Foreskin keratinocyte (primary cell): ENCODE measurements at places on chromosomes 16 and 17.

GRCh38 chr17:38345743-38346142 is 2.0 kb upstream of the GPR179 start:
- DNase-seq, result no peak

DNA sequence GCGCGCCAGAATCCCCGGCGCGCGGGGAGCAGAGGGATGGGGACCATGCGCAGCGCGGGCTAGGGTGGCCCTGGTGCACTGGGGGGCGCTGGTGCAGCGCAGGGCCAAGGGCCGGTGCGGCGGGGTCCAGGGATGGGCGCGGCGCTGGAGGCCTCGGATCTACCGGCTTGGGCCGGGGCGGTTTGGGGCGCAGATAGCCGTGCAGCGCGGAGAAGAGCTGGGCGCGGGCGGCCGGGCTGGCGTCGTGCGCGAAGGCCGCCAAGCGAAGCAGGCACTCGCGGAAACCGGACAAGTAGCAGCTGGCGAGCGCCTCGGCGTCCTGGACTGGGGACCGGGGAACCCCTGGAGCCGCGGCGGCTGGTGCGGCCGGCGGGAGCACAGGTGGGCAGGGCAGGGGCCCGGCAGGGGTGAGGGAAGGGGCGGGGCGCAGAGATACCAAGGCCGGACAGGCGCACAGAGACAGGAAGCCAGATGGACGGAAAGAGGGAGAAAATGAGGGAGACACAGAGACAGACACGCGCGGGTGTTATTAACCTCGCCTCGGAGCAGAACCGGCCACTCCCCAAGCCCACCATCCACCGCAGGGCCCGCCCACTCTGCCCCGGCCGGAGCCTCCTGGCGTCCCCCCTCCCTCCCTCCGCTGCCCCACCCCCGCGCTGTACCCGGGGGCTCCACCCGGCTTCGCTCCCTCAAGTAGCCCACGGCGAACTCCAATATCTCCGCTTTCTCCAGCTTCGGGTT is 2.1 kb downstream of the HES7 start:
- DNase-seq, result no peak

- DNase-seq, result no peak
These were observed 223.9 kb downstream of the TANC2 start for GRCh38 chr17:63189930-63190329.

GRCh38 chr16:51722467-51722866 is 571.4 kb upstream of the SALL1 start:
- no peak for DNase-seq

- DNase-seq, result no peak
These were observed 39.2 kb downstream of the TLE7 start for GRCh38 chr16:71402674-71403073.

DNA sequence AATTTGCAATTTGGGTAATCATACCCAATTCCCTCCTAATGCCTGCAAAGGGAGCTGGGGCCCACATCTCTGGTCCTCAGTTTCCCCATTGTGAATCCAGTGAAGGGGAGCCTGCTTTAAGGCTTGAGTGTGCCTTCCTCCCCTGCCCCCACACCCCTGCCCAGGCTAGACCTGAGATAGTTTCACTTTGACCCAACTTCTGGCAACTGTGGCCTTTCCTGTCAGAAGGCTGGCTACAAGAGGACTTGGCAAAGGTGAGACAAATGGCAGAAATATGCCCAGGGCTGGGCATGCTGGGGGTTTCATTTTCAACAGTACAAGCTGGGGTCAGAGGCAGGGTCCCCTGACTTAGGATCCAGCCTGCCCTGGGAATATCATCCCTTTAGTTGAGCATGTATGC is 10.0 kb downstream of the SOCS1 start:
- no peak for DNase-seq

GRCh38 chr16:88084881-88085280 is 133.6 kb downstream of the BANP start:
- DNase-seq, result no peak

DNA sequence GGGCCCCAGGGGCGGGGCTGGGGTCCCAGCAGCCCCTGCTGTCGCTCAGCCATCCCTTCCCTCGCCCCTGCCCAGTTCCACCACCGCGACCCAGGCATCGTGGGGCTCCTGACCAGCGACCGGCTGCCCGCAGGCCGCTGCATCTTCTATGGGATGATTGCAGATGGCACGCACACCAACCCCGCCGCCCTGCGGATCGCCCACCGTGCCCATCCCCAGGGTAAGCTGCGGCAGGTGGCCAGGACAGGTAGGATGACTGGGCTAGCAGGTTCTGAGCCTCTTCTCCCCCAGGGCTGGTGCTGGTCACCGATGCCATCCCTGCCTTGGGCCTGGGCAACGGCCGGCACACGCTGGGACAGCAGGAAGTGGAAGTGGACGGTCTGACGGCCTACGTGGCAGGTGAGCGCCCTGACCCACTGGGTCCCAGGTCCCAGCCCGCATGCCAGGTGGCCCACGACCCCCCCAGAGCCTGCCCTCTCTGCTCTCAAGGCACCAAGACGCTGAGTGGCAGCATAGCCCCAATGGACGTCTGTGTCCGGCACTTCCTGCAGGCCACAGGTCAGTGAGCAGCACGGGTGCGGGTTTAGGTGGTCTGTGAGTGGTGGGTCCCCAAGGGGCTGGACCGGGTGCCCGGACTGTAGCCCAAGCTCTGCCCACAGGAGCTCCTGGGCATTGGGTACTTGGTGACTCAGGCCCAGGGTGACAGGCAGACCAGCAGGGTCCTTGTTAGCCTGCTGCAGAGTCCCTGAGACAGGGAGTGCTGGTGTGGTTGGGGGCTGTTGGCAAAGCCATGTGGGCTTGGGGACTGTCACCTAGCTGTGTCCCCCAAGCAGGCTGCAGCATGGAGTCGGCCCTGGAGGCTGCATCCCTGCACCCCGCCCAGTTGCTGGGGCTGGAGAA is 2.8 kb downstream of the CEMP1 start:
- no peak for DNase-seq

- DNase-seq, result no peak
These were observed 932 bp upstream of the NFE2L1 start for GRCh38 chr17:48047113-48047740.

DNA sequence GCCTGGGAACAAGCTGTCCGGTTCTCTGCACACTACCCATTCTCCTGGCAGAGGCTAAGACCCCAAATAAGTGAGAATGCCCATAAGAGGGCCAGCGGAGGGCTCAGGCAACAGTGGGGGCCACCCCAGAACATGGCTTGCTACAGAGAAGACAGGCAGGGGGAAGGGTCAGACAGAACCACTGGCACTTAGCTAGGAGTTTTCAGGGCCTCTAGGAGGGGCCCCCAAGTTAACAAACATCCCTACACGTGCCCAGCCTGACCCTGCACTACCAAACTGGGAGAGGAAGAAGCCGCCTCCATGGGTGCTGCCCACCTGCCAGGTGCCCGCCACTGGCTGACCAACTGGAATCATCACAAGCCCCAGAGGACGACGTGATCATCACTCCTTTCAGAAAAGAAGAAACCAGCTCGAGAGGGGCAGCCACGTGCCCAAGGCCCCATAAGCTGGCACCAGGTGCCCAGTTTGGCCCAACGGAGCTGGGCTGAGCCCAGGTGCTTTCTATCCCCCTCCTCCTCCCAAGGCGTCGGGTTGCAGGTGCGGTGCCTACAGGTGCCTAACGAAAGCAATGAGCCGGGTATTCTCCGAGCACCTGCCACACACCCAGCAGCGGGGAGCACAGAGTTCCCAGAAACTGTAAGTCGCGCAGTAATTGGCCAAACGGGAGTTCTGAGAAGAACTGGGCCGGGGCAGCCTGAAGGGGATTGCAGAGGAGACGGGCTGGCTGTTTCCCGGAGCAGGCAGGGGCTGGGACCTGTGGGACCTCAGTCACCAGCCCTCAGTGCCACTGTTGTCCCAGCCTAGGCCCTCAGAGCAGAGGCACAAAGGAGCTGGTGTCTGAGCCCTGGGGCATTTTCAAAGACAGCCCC is 13.2 kb downstream of the RPH3AL start:
- DNase-seq, result no peak

GRCh38 chr16:57977418-57978069 is 6.6 kb upstream of the CNGB1 start:
- no peak for DNase-seq

DNA sequence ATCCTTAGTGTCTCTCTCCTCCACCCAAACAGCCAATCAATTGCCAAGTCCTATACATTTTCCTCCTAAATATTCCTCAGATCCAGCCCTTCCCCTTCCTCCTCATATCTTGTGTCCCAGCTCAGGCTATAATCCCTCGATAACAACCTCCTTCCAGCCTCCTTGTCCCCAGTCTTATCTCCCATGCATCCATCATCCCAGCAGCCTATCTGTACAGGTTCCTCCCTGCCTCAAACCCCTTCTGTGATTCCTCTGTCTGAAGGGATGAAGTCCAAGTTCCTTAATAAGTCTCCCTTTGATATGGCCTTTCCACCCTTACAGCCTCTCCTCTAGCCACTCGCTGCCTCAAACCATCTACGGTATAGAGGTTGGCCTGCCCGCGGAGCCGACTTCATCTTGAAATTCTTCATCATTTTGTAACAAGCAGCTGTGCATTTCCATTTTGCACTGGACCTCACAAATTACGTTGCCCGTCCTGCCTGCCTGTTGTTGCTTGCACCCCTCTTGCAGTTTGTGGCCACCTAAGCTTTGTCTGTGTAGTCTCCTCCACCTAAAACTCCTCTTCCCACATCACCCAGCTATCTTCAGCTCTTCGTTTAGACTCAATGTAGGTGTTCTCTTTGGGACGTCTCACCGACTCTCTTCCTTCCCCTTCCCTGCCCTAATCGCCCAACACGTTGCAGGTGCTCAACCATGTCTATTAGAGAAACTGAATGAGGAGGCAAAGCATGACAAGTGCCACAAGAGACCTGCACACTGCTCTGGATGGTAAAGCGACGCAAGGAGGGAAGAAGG is 786 bp upstream of the CDK5RAP3 start:
- no peak for DNase-seq

- peak; percentile 99 for DNase-seq
These were observed 475.9 kb downstream of the HS3ST3B1 start for GRCh38 chr17:14776791-14777190.

GRCh38 chr16:84367297-84367680 is 1.0 kb upstream of the ATP2C2 start:
- no peak for DNase-seq

GRCh38 chr16:2422123-2422867 is 7.0 kb upstream of the CCNF start:
- no peak for DNase-seq

DNA sequence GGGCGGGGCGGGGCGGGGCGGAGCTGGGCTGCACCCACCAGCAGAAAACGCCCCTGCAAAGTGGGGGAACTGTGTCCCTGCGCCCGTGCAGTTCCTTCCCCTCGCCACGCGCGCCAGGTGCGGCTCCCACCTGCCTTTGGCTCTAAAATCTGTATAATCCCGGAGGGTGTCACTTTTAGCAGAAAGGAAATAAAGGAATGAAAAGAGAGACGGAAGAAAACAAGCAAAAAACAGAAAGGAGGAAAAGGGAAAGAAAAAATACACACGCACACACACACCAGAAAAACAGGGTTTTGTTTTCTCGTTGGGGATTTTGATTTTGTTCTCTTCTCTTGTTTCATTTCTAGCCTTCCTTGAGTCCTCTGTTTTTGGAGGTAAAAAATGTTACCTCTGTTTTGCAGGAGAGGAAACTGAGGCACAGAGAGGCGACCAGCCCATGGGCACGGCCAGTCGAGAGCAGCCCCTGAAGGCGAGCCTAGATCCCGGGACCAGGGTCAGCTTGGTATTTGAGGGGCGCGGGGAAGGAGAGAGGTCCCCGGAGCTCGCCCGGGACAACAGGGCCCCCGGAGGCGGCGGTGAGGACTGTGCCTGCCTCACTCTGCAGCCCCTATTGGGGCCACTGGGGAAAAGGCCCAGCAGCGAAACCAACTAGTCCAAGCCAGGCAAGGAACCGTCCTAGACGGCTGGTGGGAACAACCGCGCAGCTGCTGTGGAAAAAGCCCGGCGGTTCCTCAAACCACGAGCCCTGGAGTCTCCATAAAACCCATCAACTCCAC is 594 bp upstream of the CARHSP1 start:
- DNase-seq, result no peak

GRCh38 chr17:82152556-82153294 is 54.7 kb upstream of the FASN start:
- no peak for DNase-seq

- DNase-seq, result no peak
These were observed 45.2 kb upstream of the PVALEF start for GRCh38 chr17:81120149-81120484.

DNA sequence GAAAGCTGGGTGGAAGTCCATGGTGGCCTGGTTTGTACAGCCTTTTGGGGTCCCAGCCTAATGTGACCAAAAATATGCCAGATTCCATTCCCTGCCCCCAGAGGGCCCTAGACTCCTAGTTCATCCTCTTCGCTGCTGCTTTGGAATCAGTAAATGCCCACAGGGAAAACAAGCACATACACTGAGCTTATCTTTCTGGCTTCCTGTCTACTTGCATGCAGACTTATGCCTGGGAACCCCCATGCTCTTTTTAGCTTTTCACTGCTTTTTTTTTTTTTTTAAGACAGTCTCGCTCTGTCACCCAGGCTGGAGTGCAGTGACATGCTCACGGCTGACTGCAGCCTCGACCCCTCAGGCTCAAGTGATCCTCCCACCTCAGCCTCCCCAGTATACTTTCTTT is 6.2 kb upstream of the CD300LG start:
- no peak for DNase-seq

GRCh38 chr16:73794994-73795393 is 501.6 kb upstream of the PSMD7 start:
- DNase-seq, result no peak
